ENCODE measurements at places on chromosomes 2 and 18. TPM values are rescaled to one million over a fixed set of nuclear protein-coding genes. Genes with fewer than 3 reads are reported as not detected.

Gene NOSTRIN
- polyA plus RNA-seq: not detected

Gene TNFAIP6
- polyA plus RNA-seq: not detected

Gene VAMP8
- polyA plus RNA-seq: 401 TPM

Gene ANKRD30B
- polyA plus RNA-seq: 0.07 TPM

Gene IL1F10
- not detected for polyA plus RNA-seq

Gene REG1B
- polyA plus RNA-seq: not detected

Gene ZEB2
- polyA plus RNA-seq: 0.83 TPM

Gene UGT1A3
- polyA plus RNA-seq: not detected

Gene CXCR2
- not detected for polyA plus RNA-seq

Gene REG3G
- not detected for polyA plus RNA-seq

Gene TGIF1
- polyA plus RNA-seq: 85.8 TPM

Gene TUBB8B
- not detected for polyA plus RNA-seq

Gene CSRNP3
- not detected for polyA plus RNA-seq

Gene MYO5B
- polyA plus RNA-seq: 0.02 TPM

Data from CD4-positive, alpha-beta memory T cell (primary cell).